ENCODE measurements at places on chromosomes 2 and 18.

DNA sequence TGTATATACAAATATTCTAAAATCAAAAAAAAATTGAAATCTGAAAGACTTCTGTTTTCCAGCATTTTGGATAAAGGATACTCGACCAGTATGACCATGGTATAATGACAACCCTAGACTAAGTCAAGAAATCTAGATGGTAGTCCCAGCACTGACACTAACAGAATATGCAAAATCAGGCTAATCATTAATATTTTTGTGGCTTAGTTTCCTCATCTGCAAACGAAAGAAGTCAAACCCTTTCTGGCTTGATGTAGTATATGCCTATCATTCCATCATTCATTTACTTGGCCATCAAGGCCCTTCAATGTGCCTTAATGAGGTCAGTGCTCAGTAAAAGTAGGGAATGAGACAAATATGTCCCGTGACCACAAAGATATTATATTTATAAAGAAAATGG is 83.5 kb downstream of the NCKAP5 start:
- no peak for DNase-seq

DNA sequence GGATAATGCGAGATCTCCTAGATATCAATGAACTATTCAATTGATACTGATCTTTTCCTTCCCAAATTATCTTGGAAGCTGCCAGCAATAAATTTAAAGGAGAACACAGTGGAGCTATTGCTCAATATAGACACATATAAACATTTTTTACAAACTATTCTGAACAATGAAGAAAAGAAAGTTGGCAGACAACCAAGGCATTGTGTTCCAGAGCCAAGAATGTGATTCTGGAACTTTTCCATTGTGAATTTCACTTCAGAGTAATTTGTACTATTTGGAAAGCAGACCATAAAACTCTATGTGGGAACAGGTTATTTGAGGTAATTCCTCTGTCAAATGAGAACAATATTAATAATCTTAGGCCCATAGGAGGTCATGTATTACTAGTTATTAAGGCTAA is 588.2 kb downstream of the IRS1 start:
- no peak for DNase-seq

- DNase-seq = no peak
Observed at GRCh38 chr2:72442270-72442669, 294.6 kb upstream of the CYP26B1 start.

- DNase-seq = no peak
Observed at GRCh38 chr2:55365303-55365702, 54.4 kb downstream of the CCDC88A start.

DNA sequence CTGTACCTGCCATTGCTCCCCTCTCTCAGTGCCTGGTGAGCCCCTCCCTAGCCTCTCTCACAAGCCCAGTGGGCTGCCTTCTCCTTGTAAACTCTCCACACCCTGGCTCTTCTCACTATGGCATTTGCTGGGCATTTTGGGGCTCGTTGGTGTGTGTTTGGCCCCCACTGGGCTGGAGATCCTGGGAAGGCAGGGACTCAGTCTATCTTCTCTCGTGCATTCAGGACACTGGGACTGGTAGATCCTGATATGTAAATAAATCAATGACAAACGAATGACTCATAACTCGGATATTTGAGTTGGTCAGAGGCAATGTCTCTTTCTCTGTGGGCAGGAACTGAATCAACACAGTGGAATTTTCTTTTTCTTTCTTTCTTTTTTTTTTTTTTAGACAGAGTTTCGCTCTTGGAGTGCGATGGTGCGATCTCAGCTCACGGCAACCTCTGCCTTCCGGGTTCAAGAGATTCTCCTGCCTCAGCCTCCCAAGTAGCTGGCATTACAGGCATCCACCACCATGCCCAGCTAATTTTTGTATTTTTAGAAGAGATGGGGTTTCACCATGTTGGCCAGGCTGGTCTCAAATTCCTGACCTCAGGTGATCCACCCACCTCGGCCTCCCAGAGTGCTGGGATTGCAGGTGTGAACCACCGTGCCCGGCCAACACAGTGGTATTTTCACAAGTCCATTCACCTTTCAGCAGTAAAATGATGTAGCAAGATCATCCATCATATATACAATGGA is 144.6 kb upstream of the SPRED2 start:
- no peak for DNase-seq

DNA sequence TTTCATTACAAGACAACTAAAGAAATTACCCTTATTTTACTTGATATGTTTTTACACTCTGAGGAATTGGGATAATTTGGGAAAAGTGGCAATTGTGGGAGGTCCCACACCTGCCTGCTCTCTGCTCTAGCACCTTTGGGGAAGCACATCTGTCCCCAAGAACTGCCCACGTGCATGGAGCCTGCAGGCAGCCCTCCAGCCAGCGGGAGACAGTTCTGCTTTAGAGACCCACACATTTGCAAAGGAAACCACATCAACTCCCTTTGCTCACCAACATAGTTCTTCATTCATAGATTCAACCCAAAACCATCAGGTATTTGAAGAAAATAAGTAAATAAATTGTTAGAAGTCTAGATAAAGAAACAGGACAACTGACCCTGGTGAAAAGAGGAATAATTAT is 239.9 kb upstream of the ID2 start:
- no peak for DNase-seq

DNA sequence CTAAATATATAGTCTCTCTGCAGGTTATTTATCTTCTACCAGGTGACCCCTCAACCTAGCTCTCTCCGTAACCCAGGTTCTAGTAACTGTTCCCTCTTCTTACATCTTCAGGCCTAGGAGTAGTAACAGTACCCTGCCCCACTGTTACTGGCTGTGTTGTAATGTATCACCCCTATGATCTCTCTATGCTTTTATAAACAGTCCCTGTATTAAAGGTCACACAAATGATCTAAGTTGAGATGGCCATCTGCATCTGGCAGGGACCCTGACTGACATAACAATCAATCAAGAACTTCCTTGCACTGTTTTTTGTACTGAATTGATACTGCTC is 219.7 kb upstream of the STK17B start:
- no peak for DNase-seq

- DNase-seq = no peak
Observed at GRCh38 chr2:219615894-219616293, 11.5 kb upstream of the SLC4A3 start.

DNA sequence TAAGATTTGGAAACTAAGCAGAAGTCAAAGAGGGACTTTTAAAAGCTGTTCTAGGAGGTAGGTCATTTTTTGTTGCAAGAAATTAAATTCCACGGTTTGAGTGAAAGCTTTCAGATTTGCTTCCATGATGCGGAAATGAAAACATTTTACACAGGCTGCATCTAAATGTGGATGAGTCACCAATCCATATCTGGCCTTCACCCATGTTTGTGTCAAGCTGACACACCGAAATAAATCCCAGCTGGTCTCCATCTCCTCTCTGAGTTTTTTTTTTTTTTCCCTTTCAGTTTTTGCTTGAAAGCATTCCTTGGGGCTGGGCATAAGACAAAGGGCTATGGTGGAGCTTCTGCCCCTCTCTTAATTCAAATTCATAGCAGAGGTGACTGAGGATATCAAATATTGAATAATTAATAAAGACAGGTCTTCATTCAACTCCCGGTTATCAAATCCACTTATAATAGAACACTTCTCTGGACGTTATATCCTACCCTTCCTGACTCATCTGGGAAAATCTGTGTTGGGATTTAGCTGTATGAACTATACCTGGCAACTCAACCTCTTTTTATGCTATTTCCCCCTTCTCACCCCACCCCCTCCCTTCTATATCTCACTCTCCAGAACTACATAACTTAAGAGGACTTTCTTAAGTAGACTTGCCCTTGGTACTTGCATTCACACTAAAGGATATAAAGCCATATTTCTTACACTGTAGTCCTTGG is 558.3 kb upstream of the GCFC2 start:
- no peak for DNase-seq

- no peak for DNase-seq
Observed at GRCh38 chr18:74916773-74917393, 292.1 kb downstream of the PTGR3 start.

DNA sequence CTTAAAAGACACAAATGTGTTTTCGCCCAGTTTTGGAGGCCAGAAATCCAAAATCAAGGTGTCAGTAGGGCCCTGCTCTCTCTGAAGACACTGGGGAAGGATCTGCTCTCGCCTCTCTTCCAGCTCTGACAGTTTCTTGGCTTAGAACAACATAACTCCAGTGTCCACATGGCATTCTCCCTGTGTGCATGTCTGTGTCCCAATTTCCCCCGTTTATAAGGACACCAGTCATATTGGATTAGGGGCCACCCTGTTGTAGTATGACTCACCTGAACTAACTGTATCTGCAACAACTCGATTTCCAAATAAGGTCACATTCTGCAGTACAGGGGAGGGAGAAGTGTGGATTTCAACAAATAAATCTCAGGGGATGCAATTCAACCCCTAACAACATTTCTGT is 263.2 kb downstream of the SS18 start:
- no peak for DNase-seq

- DNase-seq = no peak
Observed at GRCh38 chr2:223758131-223758840, 79.1 kb downstream of the AP1S3 start.

GRCh38 chr2:145379934-145380333 is 860.0 kb upstream of the ZEB2 start:
- no peak for DNase-seq

- DNase-seq = no peak
Observed at GRCh38 chr2:83016343-83017110, 1442.6 kb downstream of the SUCLG1 start.

GRCh38 chr18:35005963-35006577 is 35.1 kb upstream of the MAPRE2 start:
- no peak for DNase-seq

- DNase-seq = no peak
Observed at GRCh38 chr2:189082376-189082975, 97.1 kb downstream of the COL5A2 start.

DNA sequence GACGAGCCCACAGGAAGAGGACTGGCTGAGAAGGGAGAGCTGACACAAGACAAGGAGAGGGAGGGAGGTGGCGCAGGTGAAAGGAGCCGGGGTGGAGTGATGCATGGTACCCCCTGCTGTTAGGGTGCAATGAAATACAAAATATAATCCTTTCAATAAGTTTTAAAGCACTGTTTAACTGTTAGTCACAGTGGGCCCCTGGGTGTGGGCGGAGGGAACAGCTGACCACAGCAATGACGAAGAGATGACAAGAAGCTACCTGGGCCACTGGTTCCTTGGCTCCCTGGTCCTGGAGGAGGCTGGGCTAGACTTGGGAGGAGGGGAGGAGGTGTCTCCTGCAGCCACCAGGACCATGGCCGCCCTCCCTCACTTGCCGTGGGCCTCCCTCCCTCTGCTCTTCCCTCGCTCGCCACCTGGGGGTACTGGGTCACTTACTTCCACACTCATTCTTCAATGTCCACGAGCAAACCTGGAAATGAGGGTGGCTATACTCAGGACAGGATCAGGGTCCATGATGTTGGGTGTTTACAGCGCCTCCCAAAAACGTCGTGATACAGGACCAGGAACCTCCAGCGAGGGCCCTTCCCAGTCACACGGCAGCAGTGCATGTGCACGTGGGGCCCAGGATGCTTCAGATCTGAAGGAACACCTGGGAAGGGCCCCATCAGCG is 196.1 kb downstream of the ANKRD30B start:
- DNase-seq = no peak

- DNase-seq = peak; percentile 65
Observed at GRCh38 chr2:17753803-17754663, at the start of the genes GEN1 and SMC6. Gene GEN1, plus strand, starts transcription at chr2:17754138. Its CDS starts 5,806 bp downstream, at chr2:17759944. Gene SMC6, minus strand, starts transcription at chr2:17753810. Its CDS starts 7,864 bp downstream, at chr2:17745946.

- DNase-seq = peak; percentile 43
Observed at GRCh38 chr2:127049927-127050802, 56.8 kb downstream of the BIN1 start.

DNA sequence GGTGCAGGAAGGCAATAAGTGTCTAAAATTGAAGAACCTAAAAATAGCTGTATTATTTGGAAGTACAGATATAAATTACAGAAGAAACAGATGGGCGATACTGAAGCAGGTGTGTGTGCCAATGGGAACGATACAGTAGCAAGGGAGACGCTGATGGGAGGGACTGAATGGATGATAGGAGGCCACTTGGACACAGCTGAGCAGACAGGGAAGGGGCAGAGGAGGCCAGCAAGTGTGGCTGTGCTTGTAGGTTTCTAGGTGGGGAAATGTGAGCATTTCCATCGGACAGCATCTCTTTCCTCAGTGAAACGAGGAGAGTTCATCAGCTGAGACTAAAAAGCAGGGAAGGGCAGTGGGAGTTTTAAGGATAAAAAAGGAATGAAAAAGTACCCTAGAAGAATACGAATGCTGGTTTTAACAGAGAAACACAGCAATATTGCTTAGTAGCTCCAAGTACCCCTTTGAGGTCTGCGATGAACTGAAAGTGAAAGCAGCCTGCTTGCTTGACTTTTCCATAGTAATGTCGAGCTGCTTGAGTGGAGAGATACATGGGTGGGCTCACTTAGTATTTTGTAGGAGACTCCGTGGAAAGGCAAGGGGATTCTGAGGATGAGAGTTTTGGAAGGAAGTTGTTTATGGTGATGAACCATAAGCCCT is 91.7 kb upstream of the EPC2 start:
- no peak for DNase-seq

GRCh38 chr18:908758-909724 is 4.4 kb downstream of the ADCYAP1 start:
- no peak for DNase-seq

DNA sequence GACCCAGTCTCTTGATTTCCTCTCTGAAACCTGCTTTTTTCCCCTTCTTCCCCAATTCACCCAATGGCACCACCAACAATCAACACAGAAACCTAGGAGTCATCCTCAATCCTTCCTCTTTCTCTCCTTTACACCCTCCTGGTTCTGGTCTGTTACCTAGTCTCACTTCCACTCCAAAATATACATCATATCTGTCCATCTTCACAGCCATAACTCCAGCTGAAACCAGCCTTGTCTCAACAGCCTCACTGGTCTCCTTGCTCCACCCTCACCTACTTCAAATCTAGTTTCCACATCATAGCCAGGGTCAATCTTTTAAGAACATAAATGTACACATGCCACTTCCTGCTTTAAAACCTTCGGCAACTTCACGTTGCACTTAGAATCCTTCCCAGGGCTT is 11.8 kb upstream of the TWSG1 start:
- no peak for DNase-seq

- no peak for DNase-seq
Observed at GRCh38 chr18:76486574-76486973, 8.5 kb downstream of the ZNF516 start.

DNA sequence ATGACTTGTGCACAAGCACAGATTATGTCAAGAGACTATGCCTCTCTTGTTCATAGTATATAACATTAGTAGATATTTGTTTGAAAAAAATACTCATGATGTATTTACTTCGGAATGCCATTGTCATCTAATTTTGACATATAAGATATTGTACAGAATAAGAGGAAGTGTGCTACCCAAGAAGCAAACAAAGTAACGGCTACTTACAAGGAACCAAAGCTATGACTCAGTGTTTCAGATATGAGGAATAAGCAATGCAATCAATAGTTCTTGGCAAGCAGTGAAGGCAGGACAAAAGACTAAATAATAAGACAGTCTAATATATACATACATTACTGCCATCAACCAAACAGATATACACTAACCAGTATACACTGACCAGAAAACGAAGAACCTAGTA is 256.3 kb downstream of the CCDC178 start:
- DNase-seq = no peak

GRCh38 chr2:64996871-64997307 is 7.7 kb downstream of the SLC1A4 start:
- DNase-seq = no peak

All from activated CD8-positive, alpha-beta memory T cell treated with anti-CD3 and anti-CD28 coated beads for 1 hour (primary cell).